Activated naive CD8-positive, alpha-beta T cell treated with anti-CD3 and anti-CD28 coated beads for 36 hours (primary cell): ENCODE measurements at places on chromosomes 11 and 22. TPM values are rescaled to one million over a fixed set of nuclear protein-coding genes. Genes with fewer than 3 reads are reported as not detected.

AIFM3 gene
- total RNA-seq: not detected

COPB1 gene
- 99.6 TPM for total RNA-seq

H19 gene
- not detected for total RNA-seq

DUSP8 gene
- 1.5 TPM for total RNA-seq

MS4A12 gene
- total RNA-seq: not detected

MRPL11 gene
- total RNA-seq: 161 TPM

KCNJ1 gene
- not detected for total RNA-seq

SLC29A2 gene
- total RNA-seq: 9.0 TPM

C11orf86 gene
- total RNA-seq: not detected

HTR3A gene
- not detected for total RNA-seq

XKR3 gene
- not detected for total RNA-seq

RFPL2 gene
- not detected for total RNA-seq

TECTA gene
- total RNA-seq: 0.40 TPM

CCDC188 gene
- not detected for total RNA-seq

KDM4E gene
- not detected for total RNA-seq

SLC6A5 gene
- total RNA-seq: not detected

MYRF gene
- 0.68 TPM for total RNA-seq

MYO7A gene
- total RNA-seq: 0.06 TPM

BTBD18 gene
- total RNA-seq: not detected

B3GAT1 gene
- total RNA-seq: 0.04 TPM

TRIM6 gene
- total RNA-seq: 1.4 TPM

CCDC90B gene
- 32.0 TPM for total RNA-seq

GRM5 gene
- total RNA-seq: not detected

RFPL3 gene
- not detected for total RNA-seq

PHRF1 gene
- total RNA-seq: 44.3 TPM

MYOD1 gene
- total RNA-seq: not detected

CASTOR1 gene
- total RNA-seq: 2.8 TPM

APOL2 gene
- 54.3 TPM for total RNA-seq

FOSL1 gene
- 15.8 TPM for total RNA-seq

C11orf97 gene
- total RNA-seq: not detected

ARHGAP20 gene
- total RNA-seq: 0.08 TPM

TMA7B gene
- 1.0 TPM for total RNA-seq

CACNA1I gene
- total RNA-seq: 0.26 TPM

PHLDB1 gene
- total RNA-seq: 2.9 TPM

REXO2 gene
- 71.7 TPM for total RNA-seq

OR2AT4 gene
- total RNA-seq: not detected

ACO2 gene
- 109 TPM for total RNA-seq

C11orf91 gene
- 0.28 TPM for total RNA-seq

CBX7 gene
- total RNA-seq: 11.6 TPM

MICAL2 gene
- 54.4 TPM for total RNA-seq
